ENCODE measurements at places on chromosomes 7 and 10.

DNA sequence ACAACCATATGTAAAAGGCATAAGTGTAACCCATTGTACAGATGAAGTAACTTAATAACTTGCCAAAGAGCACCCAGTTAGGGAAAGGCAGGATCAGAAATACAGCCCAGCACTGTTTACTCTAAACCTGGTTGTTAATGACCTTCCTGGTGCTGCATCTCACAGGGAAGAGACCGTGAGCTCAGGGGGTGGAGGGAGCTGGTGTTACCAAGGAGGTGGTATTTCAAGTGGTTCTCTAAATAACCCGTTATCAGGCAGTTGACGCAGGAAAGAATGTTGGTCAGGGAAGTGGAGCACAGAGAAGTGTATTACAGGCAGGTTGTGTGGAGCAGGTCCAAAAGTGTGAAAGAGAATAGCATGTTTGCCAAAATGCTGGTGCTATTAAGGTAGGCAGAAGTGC lies 4.4 kb upstream of the ST7 start:
- DNase-seq, result no peak

GRCh38 chr7:5230265-5231067 lies 40.4 kb downstream of the WIPI2 start:
- DNase-seq, result no peak

DNA sequence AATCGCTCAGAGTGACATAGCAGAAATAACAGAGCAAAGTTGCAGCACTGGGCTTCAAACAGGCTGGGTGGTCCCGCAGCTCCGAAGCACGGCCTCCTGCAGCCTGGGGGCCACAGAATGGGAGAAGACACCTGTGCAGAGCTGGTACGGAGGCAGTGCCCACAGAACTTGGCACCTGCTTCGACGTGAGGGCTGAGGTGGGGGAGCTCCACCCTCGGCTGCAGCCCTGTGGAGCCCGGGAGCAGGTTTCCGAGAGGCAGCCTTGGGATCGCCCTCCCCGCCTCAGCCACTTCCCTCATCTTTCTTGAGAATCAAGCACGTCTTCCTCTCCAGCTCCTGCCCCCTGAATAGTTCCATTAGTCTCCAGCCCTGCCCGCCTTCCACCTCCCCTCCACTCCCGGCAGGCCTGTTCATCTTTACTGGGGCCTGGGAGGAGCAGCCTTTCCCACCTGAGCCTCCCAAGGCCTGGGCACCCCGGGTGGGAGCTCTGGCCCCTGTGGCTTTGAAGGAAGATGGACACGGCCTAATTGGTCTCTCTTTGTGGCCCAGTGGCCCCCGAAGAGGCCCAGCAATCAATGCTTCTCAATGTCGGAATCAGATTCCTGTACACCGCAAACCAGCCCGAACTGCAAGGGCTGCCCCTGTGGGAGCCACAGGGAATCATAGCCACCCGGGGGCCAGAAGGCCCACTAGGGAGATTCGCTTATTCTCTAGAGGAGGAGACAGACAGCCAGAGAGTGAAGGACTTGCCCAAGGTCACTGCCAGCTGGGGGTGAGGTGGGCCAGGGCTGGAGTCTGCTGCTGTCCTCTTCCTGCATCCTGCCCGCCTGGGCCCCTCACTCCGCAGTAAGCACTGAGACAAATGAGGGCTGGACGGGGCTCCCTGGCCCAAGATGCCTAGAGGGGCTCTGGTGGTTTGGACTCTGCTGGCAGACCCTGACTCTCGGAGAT lies 17.0 kb upstream of the PCBD1 start:
- no peak for DNase-seq

DNA sequence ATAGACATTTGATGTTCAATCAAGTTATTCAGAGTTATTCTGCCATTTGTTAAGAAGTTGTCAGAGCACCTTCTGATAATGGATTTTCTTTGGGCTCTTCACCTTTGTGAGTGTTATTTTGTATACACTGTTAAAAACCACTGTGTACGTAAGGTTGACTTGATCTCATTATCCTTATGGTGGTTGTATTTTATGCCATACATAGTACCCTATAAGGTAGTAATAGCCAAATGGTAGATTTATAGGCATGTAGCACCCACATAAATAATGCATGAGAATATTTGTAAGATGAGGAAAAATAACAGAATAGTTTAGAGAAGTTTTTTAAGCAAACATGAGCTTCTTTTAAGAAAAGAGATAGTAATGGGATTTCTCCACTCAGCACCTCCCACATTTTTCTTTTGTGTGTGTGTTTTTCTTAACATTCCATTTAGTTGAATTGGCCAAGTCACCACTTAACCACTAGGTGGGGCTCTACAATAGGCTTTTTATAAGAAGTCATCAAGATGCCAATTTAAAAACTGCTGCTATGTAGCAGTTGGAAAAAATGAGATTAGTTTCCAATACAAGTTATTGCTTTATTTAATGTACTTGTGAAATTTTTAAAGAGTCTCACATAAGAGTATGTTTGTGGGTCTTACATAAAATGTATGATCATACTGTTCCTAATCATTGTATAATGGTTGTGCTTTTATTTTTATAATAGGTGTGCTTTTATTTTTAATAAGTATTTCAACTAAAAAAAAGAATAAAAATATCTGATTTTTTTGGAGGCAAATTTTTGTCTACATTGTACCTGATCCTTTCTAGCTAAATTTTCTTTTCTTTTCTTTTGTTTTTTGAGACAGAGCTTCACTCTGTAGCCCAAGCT lies 41.1 kb upstream of the STMP1 start:
- peak; percentile 29 for DNase-seq

DNA sequence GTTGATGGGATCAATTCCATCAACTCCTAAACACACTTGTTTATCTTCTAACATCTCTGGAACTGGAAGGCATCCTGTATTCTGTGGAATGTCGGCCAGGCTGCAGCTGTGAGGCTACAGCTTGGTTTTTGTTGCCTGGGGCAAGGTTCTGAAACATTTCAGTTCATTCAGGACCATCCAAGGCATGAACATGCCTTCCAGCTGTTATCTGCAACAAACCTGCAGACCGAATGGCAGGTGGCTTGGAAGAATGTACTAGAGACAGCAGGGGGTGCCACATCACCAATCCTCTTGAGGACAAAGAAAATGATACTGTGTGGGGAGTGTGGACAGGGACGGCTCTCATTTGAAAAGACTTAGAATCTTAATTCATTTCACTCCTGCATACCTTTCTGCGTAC lies 12.4 kb downstream of the PAPOLB start:
- no peak for DNase-seq

DNA sequence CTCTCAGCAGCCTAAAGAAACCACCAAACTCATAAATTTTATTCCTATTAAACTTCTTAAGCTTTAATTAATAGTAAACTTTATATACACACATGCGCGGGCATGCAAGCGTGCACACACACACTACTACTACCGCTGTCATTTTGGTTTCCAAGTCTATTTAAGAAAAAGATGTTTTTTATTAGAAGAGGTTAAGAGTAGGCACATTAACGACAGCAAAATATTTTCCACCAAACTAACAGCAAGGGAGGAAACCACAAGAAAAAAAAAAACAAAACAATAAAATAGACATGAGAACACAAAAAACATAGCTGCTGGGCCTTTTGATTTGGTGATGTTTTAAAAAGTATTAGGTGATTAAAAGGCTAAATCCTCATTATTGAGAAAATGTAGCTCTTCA lies 28.6 kb downstream of the RTKN2 start:
- DNase-seq, result no peak

DNA sequence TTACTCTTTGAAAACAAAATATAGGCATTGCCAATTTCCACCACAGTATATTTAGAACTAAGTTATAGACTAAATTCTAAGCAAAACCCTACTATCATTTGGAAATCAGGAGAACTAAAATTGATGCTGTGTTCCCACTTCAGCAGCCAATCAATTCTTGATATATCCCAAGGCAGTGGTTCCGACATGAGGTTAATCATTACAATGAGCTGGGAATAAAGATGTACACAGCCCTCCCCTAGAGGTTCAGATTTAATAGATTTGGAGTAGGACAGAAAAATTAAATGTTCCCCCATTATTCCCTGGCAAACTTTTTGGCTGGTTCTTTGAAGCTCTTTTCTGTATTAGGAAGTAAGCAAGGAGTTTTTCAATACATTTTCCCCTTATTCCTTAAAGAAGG lies 15.1 kb downstream of the ZNF800 start:
- DNase-seq, result no peak

- DNase-seq, result no peak
These were observed 737.1 kb downstream of the PHTF2 start for GRCh38 chr7:78535655-78536054.

GRCh38 chr10:69179089-69179742 lies 818 bp upstream of the SUPV3L1 start:
- no peak for DNase-seq

DNA sequence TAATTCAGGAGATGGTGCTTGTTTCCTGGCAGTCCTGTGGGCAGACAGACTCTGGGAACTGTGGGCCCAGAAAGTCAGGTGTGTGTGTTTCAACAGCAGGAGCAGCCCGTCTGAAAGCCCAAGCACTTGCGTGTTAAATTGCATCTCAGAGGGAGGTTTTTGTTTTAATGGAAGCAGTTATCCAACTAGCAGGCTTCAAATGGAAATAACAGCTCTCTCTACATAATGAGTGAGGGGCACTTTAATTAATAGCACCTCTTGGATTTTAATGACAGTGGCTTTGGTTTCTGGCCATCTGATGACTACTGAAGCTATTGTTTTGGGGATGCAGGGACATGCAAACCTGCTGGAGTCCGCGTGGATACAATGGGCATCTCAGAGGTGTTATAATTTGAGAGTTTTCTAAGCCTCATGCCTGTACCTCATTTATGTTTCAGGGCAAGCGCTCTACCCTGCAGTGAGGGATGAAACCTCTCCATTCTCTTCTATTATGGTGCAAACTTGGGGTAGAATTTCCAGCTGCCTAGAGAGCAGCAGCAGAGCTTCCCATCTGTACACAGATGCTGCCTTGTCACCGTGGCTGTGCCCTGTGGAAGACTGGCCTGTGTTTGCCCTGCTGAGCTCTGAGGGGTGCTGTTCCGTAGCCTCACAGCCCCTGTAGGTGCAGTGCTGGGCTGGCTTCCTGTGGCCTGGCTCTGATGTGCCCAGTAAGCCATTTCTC lies 206.6 kb upstream of the GPR26 start:
- DNase-seq, result no peak

DNA sequence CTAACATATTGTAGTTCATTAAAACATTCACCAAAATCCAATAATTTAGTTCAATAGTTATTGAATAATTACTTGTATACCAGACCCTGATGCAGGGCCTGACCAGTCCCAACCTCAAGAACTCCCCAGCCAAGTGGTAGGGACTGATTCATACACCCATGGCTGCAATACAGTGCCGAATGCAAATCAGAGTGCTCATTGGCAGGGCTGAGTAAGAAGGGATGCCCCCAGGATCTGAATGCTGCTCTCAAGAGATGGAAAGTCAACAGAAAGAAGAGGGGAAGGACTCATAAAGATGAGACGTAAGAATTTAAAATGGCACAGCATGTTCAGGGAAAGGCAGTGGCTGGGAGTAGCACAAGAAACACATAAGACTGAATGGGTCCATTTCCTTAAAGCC lies 29.9 kb downstream of the ZNF438 start:
- no peak for DNase-seq

GRCh38 chr10:126907423-126907970 lies 2.3 kb downstream of the DOCK1 start:
- DNase-seq, result no peak
